Skin of body (tissue), 3 donors: ENCODE measurements at places on chromosomes 16 and 17. TPM values are rescaled to one million over a fixed set of nuclear protein-coding genes. Genes with fewer than 3 reads are reported as not detected.
A peak's percentile ranks its signal among the peaks of the same experiment; 100 is the strongest.

ARHGDIG gene
- total RNA-seq = 0.99 TPM

TERB1 gene
- total RNA-seq = 0.10 TPM

GRCh38 chr17:51590071-51590656 lies 329.8 kb downstream of the UTP18 start:
- DNase-seq = peak; percentile 82

FOXC2 gene
- total RNA-seq = 0.10 TPM

DNA sequence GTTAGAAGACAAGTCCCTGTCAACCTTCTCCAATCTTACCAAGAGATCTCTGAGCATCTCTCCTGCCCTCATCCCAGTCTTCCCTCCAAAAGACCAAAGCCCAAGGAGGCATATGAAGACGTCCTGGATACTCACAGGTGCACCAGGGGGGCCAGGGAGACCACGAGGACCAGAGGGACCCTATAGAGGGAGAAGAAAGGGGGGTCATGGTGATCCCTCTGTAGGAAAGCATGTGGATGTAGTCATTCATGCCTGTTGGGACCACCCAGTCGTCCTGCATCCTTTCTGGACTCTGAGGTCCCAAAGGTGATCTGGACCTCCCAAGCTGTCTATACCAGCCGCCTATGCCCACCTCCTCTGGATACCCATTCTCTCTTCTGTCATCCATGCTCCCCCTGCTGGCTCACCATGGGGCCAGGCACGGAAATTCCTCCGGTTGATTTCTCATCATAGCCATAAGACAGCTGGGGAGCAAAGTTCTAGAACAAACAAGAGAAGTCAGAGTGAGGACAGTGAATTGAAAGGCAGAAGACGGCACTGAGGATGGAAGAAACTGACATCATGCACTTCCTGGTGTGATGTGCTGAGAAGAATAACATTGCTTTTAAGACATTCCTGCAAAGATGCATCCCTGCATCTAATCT lies 3.3 kb downstream of the COL1A1 start:
- no peak for DNase-seq

DNA sequence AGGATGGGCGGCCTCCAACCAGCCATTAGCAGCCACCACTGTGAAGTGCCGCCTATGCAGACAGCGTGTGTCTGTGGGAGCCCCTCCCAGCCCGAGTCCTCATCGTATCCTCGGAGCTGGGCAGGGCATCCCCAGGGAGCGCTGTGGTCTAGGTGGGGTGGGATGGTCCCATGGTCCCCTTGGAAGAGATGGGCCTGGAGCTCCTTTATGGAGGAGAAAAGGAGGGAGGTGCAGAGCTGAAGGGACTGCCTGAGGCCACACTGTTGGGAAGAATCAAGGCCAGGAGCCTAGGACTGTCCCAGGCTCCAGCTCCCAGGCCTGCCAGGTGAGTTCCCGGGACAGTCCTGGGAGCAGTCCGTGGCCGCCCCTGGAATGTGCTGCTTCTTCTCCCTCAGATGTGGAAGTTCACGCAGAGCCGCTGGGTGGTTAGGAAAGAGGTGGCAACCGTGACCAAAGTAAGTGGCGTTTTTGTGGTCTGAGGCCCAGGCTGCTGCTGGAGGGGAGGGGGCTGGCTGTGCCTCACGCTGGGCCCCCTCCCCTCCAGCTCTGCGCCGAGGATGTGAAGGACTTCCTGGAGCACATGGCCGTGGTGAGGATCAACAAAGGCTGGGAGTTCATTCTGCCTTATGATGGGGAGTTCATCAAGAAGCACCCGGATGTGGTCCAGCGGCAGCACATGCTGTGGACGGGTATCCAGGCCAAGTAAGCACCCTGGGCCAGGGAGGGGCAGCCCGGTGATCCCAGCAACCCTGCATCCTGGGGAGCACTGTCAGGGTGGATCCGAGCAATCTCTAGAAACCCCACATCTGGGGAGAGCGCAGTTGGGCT lies 27.0 kb downstream of the POLR3E start:
- no peak for DNase-seq

GRCh38 chr17:40321524-40321929 lies 12.5 kb downstream of the RARA start:
- DNase-seq = no peak

TEX14 gene
- 0.10 TPM for total RNA-seq

GRCh38 chr17:48441231-48441711 lies 11.3 kb upstream of the SKAP1 start:
- no peak for DNase-seq

DNA sequence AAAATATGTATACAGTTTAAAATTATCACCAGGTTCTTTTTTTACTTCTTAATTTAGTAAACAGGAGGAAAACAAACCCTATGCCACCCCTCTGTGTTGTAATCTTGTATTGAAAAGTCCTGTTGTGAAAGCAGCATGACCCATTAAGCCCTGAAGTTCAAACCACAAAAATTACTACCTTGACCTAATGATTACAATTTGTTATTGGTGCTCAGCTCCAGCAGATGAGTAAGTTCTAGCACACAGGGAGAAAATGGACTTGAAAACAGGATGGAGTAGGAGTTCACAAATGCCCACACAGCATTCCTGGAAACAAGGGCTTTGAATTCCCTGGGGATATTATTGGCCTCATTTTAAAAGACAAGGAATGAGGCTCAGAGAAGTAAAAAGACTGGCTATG lies 505.8 kb upstream of the ERCC4 start:
- no peak for DNase-seq

MEIOB gene
- total RNA-seq = 0.39 TPM

DNA sequence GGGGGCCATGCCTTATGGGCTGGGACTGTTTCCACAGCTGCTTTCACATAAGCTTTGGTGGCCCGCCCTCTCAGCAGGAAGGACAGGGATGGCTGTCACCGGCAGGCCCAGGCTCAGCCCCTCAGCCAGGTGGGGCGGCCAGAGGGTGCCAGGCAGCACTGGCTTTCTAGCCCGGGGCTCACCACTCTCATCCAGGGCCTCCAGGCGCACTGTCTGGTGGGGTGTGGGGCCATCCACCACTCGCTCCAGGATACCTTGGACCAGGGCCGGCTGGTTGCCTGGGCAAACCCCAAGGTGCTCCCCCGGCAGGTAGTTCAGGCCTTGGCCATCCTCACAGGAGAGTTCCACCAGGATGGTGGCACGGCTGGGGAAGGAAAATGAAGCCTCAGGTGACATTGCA lies 35.0 kb downstream of the NOS2 start:
- DNase-seq = no peak

ZNF423 gene
- 8.0 TPM for total RNA-seq

DNA sequence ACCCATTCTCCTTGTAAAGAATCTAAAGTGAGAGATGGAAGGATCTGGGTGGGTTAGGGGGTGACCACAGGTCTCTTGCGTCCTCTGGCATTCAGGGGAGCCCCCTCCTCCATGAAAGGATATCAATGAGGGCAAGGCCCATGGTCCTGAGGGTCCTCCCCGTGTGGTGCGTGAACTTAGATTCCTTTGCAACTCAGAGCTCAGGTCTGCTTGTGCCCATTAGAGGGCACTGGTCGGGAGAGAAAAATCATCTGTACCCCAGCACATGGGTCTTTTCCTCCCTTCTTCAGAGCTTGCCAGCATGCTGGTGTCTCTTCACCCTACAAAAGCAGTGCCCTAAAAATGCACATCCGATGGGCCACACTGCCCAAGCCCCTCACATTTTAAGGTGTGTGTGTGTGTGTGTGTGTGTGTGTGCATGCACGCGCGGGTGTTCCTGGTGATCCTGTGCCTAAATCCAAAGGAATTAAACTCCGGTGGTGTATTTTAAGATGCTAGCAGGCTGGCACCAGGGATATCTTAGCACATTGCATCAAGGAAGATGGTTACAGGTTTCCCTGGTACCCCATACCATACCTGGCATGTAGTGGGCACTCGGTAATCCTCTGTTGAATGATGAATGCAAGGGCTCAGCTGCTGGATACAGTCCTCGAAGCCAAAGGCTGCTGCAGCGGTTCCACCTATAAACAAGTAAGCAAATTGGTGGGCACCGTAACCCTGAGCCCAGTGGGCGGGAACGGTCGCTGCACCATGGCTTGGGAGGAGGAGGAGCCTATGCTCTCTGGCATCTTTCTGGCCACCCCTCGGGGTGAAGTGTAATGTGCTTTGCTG lies 4.7 kb downstream of the C1QTNF1 start:
- no peak for DNase-seq

- no peak for DNase-seq
These were observed at the start of gene USH1G for GRCh38 chr17:74922694-74923537. TSS of gene USH1G (minus strand) at chr17:74923255. CDS start at chr17:74923073, 182 bp downstream.

GRCh38 chr16:53881371-53881770 lies 177.4 kb downstream of the FTO start:
- DNase-seq = no peak

SLC6A2 gene
- total RNA-seq = 4.1 TPM

KIF18B gene
- 2.8 TPM for total RNA-seq

SLC38A8 gene
- not detected for total RNA-seq
